ENCODE measurements at places on chromosomes 2 and 18.

- DNase-seq: no peak
Measured at GRCh38 chr18:56853961-56854360, 202.8 kb downstream of the WDR7 start.

DNA sequence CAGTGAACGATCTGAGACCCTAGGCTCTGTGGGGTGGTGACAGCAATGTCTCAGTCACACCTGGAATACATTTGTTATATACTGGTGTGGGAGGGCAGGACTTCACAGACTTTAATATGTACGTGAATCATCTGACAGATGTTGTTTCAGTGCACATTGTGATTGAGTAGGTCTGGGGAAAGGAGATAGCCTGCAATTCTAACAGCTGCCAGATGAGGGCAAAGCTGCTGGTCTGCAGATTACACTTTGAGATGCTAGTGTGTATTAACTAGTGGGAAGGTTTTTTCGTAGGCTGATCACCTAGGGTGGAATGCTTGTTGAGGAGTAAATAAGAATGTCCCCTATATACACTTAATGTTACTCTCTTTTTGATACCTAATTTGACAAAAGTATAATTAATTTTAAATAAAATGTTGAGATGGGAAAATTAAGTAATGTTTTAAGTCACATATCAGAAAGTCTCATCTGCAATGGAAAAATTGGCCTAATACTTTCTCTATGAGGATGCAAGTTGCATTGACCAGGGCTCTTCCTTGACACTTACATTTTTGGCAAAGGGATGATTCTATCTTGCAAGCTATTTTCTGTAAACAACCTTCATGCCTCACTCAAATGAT lies 496.9 kb upstream of the HNMT start:
- DNase-seq: peak; percentile 43

- no peak for DNase-seq
Measured at GRCh38 chr2:49111456-49111855, 42.9 kb downstream of the FSHR start.

- DNase-seq: no peak
Measured at GRCh38 chr2:218060118-218060517, 8.9 kb upstream of the RUFY4 start.

- DNase-seq: no peak
Measured at GRCh38 chr2:43898838-43899346, 60.1 kb downstream of the ABCG8 start.

GRCh38 chr2:158034198-158034866 lies 67.3 kb upstream of the UPP2 start:
- DNase-seq: peak; percentile 35

- no peak for DNase-seq
Measured at GRCh38 chr18:63237881-63238692, 81.5 kb downstream of the BCL2 start.

DNA sequence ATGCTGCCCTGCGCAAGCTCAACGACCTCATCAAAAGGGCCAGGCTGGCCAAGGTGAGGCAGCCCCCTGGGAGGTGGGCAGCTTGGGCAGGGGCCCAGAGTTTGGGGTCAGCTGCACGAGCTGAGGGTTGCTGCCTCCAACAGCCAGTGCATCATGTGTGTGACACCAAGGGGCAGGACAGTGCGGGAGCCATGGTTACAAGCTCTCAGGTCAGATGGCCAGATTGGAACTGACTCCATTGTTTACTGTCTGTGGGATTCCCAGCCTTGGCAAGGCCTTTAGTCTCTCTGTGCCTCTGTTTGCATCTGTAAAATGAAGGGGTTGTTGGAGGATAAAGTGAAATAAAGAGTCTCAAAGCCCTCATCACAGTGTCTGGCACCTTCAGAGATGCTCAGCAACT lies 26.9 kb downstream of the EHD3 start:
- DNase-seq: no peak

DNA sequence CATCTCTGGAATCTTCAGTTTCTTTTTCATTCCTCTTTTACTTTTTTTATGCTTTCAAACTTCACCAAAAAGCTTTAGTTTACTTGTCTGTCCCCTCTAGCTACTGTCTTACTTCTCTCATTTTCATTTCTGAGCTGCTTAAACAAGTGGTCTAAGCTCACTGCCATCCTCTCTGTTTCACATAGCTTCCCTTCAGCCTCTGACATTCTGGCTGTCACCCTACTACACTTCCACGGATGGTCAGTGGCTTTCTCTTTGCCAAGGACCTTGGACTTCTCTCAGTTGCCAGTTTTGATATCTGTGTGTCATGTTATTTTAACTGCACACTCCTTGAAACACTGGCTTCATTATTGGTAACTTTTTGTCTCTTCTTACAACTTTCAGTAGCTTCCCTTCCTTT lies 176.1 kb downstream of the IKZF2 start:
- DNase-seq: no peak

DNA sequence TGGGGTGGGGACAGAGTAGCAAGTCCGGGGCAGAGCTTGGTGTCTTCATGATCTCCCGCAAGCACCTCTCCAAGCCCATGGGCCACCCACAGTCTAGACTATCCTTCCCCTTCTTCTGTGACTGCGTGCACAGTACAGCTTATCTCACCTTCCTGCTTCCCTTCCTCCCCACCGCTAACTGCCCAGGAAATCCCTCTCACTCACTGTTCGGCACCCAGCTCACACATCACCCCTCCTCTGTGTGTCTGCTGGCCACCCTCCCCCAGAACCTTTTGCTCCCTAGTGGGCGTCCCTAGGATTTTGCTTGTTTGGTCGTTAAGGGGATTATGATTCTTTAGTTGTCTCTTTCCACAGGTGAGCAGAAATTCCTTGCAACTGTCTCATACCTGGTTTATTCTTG lies 31.5 kb upstream of the SMAD7 start:
- no peak for DNase-seq
